Activated naive CD4-positive, alpha-beta T cell treated with anti-CD3 and anti-CD28 coated beads, Interleukin-2, amount 10 ng/mL, durations not matched to agents 7 days and 5 days (primary cell): ENCODE measurements at places on chromosomes 16 and 17.

DNA sequence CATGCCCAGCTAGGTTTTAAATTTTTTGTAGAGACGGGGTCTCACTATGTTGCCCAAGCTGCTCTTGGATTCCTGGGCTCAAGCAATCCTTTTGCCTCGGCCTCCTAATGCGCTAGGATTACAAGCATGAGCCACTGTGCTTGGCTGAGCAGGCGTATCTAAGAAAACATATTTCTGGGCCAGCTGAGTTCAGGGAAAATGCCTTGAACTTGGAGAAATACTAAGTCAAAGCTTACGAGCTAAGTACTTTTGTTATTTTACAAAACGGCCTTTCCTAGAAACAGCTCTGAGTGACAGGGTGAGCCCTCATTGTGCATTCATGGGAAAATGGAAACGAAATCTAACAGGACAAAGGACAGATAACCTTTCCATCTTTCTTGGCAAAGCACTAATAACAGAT lies 24.7 kb downstream of the DNAI2 start:
- H3K36me3 ChIP-seq, result no peaks in the 10 kb centered on the region
- DNase-seq, result no peak
- H3K4me3 ChIP-seq, result no peak overlapping the region
- H3K27me3 ChIP-seq, result peaks cover 47% of the 10 kb centered on the region
- peaks cover 26% of the 10 kb centered on the region for H3K4me1 ChIP-seq
- no peak overlapping the region for H3K27ac ChIP-seq

DNA sequence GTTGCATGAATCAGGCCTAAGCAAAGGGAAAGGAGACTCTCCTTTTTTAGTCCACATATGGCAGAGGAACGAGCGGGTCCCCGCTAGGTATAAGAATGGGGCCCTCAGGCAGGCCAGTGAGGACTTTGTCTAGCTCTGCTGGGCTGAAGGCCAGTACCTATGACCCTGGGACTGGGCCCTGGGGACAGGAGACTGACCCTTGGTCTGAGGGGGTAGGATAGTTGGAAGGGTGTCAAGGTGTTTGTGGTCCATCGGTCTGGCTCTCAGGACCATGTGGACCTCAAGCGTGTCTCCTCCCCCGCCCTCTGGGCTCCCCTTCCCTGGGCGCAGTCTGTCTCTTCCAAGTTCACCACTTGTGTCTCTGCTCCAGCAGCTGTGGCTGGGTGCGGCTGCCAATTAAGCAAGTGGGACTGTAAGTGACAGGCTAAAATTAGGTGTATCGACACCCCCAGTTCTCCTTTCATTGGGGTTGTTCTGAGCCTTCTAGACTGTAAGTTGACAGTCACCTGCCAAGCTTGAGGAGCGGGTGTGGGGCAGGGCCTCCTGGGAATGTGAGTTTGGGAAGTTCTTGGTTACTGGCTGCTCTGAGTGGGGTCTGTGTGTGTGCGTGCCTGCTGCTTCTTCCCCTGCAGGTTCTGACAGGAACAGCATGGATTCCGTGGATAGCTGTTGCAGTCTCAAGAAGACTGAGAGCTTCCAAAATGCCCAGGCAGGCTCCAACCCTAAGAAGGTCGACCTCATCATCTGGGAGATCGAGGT lies 24.5 kb downstream of the AKAP1 start:
- H3K4me3 ChIP-seq, result no peak overlapping the region
- H3K4me1 ChIP-seq, result no peaks in the 10 kb centered on the region
- no peaks in the 10 kb centered on the region for H3K27me3 ChIP-seq
- H3K36me3 ChIP-seq, result peaks cover 26% of the 10 kb centered on the region
- H3K27ac ChIP-seq, result peak overlapping the region; percentile 34

DNA sequence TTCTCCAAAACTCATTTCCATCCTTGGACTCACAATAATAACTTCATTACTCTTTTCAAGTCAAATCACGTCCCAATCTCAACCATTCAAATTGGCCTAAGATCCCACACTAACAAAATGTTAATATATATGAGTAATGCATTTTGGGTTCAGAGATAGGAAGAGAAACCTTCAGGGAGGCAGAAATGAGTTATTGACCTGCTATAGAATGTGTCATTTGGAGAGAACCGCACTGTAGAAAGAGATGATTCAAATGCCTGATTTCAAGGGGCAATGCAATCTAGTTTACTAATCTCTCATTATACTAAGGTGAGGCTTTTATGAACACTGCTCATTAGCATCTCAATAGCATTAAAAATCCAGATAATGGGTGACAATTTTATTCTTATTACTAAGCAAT lies 1595.0 kb upstream of the GOT2 start:
- H3K4me1 ChIP-seq, result no peaks in the 10 kb centered on the region
- H3K4me3 ChIP-seq, result no peak overlapping the region
- H3K36me3 ChIP-seq, result no peaks in the 10 kb centered on the region
- H3K27me3 ChIP-seq, result no peaks in the 10 kb centered on the region
- no peak for DNase-seq

DNA sequence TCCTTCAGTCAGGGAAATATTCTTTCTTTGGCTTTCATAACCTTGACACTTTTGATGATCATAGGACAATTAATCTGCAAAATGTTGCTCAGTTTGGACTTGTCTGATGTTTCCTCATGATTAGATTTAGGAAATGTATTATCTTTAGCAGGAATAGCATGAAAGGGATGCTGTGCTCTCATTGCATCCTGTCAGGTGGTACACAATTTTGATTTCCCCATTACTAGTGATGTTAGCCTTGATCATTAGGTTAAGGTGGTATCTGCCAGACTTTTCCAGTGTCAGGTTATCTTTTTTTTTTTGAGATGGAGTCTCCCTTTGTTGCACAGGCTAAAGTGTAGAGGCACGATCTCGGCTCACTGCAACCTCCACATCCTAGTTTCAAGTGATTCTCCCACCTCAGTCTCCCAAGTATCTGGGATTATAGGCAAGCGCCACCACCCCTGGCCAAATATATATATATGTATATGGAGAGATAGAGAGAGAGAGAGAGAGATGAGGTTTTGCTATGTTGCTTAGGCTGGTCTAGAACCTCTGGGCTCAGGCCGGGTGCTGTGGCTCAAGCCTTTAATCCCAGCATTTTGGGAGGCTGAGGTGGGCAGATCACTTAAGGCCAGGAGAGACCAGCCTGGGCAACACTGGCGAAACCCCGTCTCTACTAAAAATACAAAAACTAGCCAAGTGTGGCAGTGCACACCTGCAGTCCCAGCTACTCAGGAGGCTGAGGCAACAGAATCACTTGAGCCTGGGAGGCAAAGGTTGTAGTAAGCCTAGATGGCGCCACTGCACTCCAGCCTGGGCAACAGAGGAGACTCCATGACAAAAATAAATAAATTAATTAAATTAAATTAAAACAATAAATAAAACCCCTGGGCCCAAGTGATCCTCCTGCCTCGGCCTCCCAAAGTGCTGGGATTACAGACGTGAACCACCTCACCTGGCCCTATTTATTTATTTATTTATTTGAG lies 15.8 kb upstream of the CAVIN1 start:
- peak; percentile 66 for DNase-seq
- H3K4me1 ChIP-seq, result peaks cover 8% of the 10 kb centered on the region
- no peak overlapping the region for H3K4me3 ChIP-seq
- H3K27ac ChIP-seq, result no peak overlapping the region
- peaks cover 30% of the 10 kb centered on the region for H3K27me3 ChIP-seq

- H3K4me1 ChIP-seq, result no peaks in the 10 kb centered on the region
- H3K4me3 ChIP-seq, result no peak overlapping the region
- H3K27me3 ChIP-seq, result no peaks in the 10 kb centered on the region
Observed at GRCh38 chr16:82788919-82789318, 162.2 kb downstream of the CDH13 start.

DNA sequence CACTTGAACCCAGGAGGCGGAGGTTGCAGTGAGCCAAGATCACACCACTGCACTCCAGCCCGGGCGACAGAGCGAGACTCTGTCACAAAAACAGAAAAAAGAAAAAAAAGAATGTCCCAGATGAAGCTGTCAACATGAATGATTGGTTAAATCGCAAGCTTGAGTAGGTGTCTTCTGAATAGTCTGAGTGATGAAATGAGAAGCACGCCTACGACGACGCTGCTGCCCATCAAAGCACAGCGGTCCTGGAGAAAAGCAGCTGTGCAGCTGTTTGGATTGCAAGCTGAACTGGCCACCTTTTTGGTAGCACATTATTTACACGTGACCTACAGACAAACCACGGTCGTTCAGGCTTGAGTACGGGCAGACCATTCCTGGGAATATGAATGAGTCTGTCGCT lies 12.5 kb downstream of the ADCY9 start:
- no peaks in the 10 kb centered on the region for H3K4me1 ChIP-seq
- H3K36me3 ChIP-seq, result peaks cover 12% of the 10 kb centered on the region
- H3K27me3 ChIP-seq, result no peaks in the 10 kb centered on the region
- no peak for DNase-seq
